Effector memory CD8-positive, alpha-beta T cell (primary cell): ENCODE measurements at places on chromosomes 12 and 14.

DNA sequence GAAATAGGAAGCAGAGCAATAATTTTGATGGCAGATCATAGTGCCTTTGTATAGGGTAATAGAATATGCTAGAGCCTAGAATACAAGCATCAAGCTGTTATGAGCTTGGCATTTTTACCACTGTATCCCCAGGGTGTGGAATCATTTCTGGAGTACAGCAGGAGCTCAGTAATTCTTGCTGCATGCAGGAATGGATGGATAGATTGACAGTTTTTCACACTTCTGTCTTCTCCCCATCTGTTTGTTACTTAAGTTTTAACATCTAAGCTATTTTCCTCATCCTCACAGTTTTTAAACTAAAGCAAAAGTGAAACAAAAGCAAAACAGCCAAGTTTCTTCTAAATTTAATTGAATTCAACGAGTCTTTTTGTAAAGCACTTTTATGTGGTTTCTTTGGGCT is 32.6 kb downstream of the ALG10 start:
- DNase-seq: no peak

DNA sequence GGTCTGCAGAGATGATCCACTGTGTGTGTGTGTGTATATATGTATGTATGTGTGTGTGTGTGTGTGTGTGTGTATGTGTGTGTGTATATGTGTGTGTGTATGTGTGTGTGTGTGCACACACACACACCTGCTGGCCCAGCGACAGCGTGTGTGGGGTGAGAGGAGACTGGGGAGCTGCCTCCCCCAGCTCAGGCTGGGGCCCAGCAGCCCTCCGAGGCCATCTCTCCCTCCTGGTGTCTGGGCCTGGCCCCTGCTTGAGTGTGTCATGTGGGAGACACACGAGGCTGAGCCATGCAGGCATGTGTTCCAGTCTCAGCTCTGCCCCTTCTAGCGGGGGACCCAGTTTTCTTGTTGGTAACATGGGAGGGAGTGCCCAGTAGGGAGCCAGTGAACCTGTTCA is 10.0 kb upstream of the TNFAIP2 start:
- no peak for DNase-seq

DNA sequence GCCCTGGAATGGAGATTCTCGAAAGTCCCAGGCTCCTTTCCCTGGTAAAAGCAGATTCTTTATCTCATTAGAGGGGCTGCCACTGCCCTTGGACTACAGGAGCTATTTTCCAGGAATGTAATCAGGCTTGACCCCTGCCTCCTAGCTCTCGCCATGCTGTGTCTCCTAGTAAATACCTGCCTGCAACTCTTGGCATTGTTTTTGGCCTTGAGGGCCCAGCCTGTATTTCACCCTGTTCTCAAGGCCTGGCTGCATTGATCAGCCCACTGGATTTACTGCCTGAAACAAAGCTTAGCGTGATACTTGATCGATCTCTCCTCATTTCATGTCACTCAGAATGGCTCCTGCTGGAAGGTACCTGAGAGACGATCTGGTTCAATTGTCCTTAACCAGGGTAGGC is 273.7 kb downstream of the CACNA1C start:
- DNase-seq: no peak

- no peak for DNase-seq
These were observed 4.1 kb downstream of the SIX6 start for GRCh38 chr14:60512973-60513571.

- DNase-seq: no peak
These were observed 2.4 kb upstream of the ADCY4 start for GRCh38 chr14:24337144-24337823.

DNA sequence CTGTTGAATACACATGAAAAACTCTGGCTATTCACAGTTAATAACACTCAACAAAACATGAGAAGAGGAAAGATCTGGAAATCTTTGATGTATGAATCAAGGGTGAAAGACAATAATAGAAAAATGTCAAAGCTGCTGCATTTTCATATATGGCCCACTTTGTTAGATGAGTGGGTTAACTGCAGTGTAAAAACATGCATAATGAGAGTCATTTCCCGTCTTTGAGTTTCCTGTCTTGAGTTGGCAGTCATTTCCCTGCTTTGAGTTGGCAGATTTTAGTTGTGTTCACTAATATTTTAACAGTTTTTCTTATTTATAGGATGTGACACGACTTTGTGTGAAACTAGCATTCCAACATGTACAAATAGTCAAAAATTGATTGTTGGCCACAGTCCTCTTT is 87.9 kb upstream of the PTPRQ start:
- no peak for DNase-seq

GRCh38 chr14:66426451-66426850 is 59.7 kb upstream of the CCDC196 start:
- DNase-seq: no peak

- no peak for DNase-seq
These were observed 101.0 kb downstream of the SINHCAF start for GRCh38 chr12:31224768-31225448.

DNA sequence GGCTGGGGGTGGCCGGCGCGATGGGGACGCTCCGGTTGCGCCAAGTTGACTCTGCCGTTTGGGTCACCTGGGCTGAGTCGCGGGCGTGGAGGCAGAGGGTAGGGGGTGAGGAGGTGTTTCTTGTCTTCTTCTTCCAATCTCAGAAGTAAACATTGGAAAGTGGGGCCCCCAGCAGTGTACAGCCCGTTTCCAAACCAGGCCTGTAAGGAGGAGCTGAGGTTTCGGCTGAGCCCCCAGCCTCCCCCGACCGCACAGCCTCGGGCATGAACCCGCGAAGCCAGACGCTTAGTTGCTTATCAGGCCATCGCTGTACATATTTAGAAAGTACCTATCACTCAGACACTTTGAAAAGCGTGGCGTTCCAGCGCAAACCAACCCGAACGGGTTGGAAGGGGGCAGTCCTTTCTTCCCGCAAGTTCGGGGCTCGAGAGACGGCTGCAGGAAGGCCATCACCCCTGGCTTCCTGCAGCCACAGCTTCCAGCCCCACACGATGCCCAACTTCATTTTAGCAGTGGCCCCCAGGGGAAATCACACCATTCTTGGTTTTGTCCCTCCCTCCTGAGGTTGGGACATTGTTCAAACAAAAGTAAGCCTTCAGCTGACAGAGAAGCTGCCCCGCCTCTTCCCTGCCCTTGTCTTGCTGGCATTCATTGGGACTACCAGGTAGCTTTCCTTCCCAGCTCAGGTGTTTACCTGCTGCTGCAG is 164.1 kb downstream of the ZFP36L1 start:
- DNase-seq: peak; percentile 30

- DNase-seq: no peak
These were observed 322.4 kb downstream of the PDZRN4 start for GRCh38 chr12:41510470-41510869.

DNA sequence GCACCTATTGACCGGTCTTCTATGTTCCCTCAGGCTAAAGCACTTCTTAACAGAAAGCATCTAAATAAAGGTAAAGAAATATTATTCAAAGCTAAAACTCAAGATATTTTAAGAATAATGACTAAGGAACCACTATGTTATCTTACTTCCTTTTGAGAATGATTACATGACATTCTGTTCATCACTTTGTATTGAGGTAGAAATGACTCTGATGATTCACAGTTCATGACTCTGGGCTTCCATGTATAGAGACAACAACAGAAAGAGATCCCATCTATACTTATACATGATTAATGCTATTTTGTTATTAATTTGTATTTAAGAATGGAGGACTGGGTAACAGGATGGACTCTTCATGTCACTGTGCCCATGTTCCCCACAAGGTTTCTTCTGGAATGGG is 218.3 kb upstream of the OR4E1 start:
- DNase-seq: no peak

DNA sequence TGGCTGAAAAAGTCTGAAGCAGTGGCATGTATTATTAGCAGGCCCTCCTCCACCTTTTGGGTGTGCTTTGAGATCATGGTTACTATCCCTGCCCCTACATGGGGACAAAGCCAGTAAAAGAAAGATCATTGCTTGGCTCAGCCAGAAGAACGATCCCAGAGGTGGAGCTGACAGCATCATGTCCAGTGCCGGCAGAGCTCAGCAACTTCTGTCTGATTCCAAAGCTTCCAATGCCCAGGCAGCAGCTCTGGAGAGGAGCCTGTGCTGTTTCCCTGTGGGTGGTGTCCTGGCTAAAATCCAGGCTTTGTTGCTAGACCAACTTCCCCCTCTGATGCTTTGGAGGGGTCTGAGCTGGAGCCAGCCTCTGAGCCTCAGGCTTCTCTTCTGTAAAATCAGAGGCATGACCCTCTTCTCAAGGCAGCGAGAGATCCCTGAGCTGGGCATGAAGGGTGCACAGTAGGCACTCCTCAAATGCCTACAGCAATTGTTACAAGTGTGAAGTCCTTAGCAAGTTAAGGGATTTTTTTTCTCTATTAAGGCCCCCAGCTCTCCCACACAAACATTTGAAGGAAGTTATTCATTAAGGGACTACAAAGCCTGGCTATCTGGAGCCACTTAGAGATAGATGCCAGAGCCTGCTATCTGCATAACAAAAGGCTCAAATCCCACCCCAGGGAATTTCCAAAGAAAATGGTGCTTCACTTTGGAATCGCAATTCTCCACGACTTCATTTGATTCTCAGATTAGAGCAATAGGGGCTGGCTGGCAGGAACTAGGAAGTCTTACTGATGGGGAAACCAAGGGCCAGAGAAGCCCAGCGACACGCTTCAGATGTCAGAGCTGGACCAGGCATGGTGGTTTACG is 10.9 kb upstream of the GSC start:
- DNase-seq: no peak

GRCh38 chr14:102506626-102506925 is 3.0 kb downstream of the ANKRD9 start:
- DNase-seq: no peak

GRCh38 chr14:99896361-99896760 is 103.1 kb downstream of the EML1 start:
- DNase-seq: no peak

DNA sequence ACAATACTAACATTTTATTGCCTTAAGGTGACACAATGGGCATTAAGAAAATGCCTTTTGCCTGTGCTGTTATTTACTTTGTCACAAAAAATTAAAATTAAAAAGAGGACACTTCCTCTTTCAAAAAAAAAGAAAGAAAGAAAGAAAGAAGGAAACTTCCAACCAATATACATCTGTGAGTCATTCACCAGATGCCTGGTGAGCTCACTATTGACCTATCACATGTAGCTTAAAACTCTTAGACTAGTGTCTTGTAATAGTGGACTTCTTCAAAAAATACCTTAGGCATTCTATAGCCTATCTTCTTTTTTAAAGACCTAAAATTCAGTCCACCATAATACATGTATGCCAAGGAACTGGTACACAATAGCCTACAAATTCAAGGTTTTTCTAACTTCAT is 4.9 kb upstream of the SOX5 start:
- no peak for DNase-seq

GRCh38 chr12:122528582-122528981 is 1.5 kb downstream of the KNTC1 start:
- DNase-seq: no peak

GRCh38 chr12:59182191-59182590 is 261.9 kb upstream of the LRIG3 start:
- no peak for DNase-seq

DNA sequence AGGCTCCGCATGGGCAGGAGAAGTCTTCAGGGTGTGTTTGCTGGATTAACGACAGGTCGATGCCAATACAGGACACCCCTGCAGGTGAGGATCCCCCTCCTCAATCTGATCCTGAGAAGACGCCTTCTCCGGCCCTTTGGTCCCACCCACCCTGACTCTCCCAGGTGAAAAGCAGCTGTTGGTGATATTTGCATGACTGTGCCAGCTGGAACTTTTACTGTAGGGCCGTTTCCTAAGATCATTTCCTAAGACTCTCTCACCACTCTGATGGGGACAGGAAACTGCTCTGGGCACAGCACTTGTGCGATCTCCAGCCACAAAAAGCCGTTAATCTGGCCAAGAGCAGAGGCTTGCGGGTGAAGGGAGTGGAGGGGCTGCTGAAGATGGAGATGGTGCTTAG is 16.8 kb upstream of the EIF5 start:
- DNase-seq: no peak

GRCh38 chr12:52263761-52264434 is 10.5 kb upstream of the KRT86 start:
- DNase-seq: no peak

DNA sequence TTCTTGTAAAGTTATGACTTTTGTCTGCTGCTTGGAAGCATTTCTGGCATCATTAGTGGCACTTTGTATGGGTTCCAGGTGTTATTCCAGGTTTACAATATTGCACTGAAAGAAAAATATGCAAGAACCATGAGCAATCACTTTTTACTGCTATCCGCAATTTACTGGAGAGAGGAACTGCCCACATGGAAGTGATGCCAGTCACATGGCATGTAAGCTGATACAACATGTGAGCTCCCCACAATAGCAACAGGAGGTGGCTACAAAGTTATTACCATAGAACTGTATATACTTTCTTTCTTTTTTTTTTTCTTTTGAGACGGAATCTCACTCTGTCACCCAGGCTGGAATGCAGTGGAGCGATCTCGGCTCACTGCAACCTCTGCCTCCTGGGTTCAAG is 1012.1 kb downstream of the BCL11B start:
- no peak for DNase-seq

- DNase-seq: no peak
These were observed 97.9 kb downstream of the RERGL start for GRCh38 chr12:17992002-17992656.

- DNase-seq: no peak
These were observed 15.5 kb downstream of the CDCA4 start for GRCh38 chr14:105005329-105005928.

GRCh38 chr12:62166525-62166924 is 93.7 kb upstream of the USP15 start:
- no peak for DNase-seq

- DNase-seq: no peak
These were observed 459 bp downstream of the NUAK1 start for GRCh38 chr12:106138357-106138632.

GRCh38 chr12:113241191-113242025 is 20.1 kb downstream of the TPCN1 start:
- DNase-seq: no peak
